ENCODE measurements at places on chromosomes 3 and 15. TPM values are rescaled to one million over a fixed set of nuclear protein-coding genes. Genes with fewer than 3 reads are reported as not detected.

Gene WDR93
- total RNA-seq, result 0.06 TPM

Gene LINGO1
- total RNA-seq, result under 0.01 TPM

Gene RAB6B
- total RNA-seq, result 0.13 TPM

Gene CLDN18
- total RNA-seq, result not detected

Gene TWF2
- total RNA-seq, result 73.0 TPM

Gene USP13
- total RNA-seq, result 7.0 TPM

Gene GCHFR
- 2.4 TPM for total RNA-seq
